ENCODE measurements at places on chromosomes 7 and 10.

- DNase-seq = no peak
These were observed 22.9 kb downstream of the H2AZ2 start for GRCh38 chr7:44824894-44825526.

GRCh38 chr7:138521837-138522461 is 61.9 kb downstream of the TRIM24 start:
- no peak for DNase-seq

DNA sequence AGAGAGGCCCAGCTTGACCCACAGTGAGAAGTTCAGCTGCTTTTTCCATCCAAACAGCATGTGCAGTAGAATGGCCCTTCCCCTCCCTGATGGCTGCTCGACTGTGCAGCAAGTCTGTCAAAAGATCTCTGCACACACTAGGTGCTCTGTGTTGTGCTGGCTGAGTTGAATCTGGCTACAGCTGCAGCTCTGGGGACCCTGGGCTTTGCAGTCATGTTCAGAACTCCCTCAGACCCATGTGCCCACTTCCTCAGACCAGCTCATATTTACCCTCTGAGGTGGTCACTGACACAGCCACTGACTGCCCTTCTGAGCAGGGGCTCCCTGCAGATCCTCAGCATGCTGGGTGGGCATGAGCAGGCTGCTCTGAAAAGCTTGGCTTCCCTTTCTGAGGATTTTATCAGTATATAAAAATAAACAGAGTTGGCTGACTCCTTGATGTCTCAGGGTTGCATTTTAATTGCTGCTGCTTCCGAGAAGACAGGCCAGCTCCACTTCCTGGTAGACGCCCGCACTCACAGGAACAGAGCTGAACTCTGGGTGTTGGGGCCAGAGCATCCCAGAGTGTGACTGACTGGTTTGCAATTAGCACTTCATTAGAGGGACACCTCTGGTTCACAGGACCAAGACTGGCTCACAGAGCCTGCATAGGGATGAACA is 507.9 kb downstream of the RPS24 start:
- no peak for DNase-seq

GRCh38 chr10:118501637-118502440 is 93.6 kb downstream of the PRLHR start:
- no peak for DNase-seq

DNA sequence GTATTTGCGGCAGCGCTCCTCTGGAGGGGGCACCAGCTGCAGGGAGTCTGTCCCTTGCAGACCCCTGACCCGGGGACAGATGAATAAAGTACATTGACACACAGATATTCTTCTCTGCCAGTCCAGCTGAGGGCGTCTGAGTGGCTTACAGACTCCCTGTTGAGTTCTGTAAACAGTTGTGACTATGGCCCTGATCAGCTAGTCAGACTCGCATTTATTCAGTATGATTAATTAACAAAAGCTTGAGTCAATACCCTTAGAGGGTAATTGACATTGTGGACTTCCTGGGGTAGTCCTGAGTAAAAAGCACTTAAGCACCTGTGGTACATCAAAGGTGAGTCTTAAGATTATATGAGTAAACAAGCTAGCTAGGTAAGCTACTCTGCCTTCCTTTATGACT is 21.0 kb downstream of the ANKRD30A start:
- DNase-seq = no peak

DNA sequence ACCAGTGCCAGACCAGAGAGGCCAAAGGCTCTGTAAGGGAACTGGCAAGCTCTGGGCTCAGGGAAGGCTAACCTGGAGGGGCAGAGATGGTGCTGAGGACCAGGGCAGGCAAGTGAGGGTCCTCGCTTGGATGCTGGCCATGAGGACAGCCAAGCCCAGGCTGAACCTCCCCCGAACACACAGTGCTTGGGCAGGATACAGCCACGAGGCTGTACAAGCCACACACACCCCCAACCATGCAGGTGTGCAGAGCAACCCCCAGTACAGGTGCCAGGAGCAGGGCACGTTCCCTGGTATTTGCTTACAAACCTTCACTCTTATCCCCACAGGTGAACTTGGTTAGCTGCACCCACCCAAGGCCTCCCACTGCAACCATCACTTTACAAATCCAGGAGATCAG is 185.7 kb downstream of the GRID1 start:
- DNase-seq = no peak

- no peak for DNase-seq
These were observed 186.9 kb upstream of the ADO start for GRCh38 chr10:62617652-62618051.
